8988T (cell line): ENCODE measurements at places on chromosomes 13 and 19.
A peak's percentile ranks its signal among the peaks of the same experiment; 100 is the strongest.

DNA sequence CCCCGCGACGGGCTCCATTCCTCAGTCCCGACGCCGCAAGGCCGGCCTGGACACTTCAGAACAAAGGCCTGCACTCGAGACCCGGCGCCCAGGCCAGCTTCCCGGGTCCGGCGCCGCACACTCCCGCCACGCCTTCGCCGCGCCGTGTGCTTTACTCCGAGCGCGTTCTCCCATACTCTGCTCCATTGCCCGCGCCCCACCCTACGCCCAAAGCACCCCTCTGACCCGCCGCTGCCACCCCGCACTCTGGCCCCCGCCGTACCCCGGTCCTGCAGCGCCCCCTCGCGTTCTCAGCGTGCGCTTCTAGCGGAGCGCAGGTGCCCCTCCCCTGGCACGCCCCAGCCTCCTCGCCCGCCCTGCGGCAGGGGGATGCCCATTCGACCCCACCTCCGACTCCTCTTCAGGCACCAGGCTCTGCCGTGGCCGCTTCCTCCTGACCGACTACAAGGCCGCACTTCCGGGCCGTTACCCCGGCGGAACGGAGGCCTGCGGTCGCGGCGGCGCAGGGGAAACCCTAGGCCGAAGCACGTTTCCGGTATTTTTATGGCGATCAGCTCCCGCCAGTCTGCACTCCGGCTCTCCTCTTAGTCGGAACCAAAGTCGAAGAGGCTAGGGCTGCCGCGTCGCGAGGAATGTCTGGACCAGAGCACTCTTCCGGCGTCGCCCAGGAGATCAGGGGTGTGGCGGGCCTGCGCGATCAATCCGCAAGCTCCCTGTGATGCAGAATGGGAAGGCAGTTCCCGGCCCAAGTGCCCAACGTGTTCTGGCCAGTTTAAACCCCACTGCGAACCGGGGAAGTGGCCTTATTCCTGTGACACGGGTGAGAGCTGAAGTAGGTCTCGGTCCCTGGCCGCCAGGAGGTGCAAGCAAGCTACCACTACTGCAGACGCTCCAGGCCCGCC lies at the start of gene ZBTB45:
ZBTB45 (minus strand) TSS at position 456 of the 902 bp plus-strand sequence. CDS start 2,137 bp downstream, outside the sequence.
- DNase-seq = peak; percentile 77

GRCh38 chr19:17794731-17795494 lies at the start of gene B3GNT3:
Gene B3GNT3, plus strand, starts transcription at chr19:17795138. Its CDS starts 12,670 bp downstream, at chr19:17807808.
- DNase-seq = no peak

- peak; percentile 10 for DNase-seq
Observed at GRCh38 chr19:55306712-55307111, 18.4 kb downstream of the TMEM150B start.

- DNase-seq = peak; percentile 65
Observed at GRCh38 chr19:55283548-55284377, at the start of gene BRSK1. Gene BRSK1, plus strand, starts transcription at chr19:55283997. Its CDS starts 446 bp downstream, at chr19:55284443.
